GM06990 (cell line): ENCODE measurements at places on chromosomes 11 and 22.

DNA sequence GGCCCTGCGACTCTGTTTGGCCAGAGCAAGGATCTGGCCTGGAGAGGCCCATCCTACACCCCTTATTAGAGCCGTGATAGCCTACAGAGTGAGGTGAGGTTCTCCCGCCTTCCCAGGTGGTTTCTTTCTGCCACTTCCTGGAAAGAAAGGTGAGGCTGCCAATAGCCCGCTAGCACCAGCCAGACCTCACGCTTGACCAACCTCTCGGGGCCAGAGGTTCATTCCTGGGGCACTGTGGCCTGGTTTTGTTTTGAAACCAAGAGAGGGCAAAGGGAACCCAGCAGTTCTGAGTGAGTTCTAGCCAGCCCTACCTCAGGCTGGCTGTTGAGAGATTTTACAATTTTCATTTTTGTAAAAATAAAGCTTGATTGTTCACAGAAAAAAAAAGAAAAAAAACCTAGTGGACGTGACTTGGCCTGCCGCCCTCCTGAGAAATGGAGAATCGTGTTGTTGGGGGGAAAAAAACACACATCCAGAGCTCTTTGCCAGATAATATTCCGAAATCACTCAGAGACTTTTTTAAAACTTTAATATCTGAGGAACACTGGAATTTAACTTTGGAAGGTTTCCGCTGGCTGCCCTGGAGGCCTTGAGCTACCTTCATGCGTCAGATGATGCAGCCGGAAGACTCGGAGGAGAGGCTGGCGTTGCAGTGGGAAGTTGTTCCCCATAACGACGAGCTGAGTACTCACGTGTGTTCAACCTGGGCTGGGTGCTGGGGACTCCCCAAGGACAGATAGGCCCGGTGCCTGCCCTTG lies 84.5 kb downstream of the BCR start:
- no peak for DNase-seq

DNA sequence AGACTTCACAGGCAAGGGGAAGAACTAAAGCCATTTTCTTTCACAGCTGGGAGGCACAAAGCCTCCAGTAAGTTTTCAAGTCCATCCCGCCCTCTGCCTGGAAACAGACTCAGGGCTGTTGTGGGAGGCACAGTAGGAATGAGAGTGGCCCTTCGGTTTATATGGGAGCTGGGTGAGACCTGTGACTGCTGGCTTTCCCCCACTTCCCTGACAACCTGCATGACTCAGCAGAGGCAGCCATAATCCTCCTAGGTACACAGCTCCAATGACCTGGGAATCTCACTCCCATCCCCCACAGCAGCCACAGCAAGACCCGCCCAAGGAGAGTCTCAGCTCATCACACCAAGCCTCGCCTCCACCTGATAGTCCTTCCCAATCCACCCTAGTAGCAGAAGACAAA lies 12.1 kb upstream of the TMEM45B start:
- DNase-seq = no peak

- no peak for DNase-seq
Observed at GRCh38 chr11:11148104-11148509, 204.9 kb downstream of the CSNK2A3 start.

- DNase-seq = peak; percentile 47
Observed at GRCh38 chr22:43945632-43946383, 9.4 kb upstream of the SAMM50 start.

DNA sequence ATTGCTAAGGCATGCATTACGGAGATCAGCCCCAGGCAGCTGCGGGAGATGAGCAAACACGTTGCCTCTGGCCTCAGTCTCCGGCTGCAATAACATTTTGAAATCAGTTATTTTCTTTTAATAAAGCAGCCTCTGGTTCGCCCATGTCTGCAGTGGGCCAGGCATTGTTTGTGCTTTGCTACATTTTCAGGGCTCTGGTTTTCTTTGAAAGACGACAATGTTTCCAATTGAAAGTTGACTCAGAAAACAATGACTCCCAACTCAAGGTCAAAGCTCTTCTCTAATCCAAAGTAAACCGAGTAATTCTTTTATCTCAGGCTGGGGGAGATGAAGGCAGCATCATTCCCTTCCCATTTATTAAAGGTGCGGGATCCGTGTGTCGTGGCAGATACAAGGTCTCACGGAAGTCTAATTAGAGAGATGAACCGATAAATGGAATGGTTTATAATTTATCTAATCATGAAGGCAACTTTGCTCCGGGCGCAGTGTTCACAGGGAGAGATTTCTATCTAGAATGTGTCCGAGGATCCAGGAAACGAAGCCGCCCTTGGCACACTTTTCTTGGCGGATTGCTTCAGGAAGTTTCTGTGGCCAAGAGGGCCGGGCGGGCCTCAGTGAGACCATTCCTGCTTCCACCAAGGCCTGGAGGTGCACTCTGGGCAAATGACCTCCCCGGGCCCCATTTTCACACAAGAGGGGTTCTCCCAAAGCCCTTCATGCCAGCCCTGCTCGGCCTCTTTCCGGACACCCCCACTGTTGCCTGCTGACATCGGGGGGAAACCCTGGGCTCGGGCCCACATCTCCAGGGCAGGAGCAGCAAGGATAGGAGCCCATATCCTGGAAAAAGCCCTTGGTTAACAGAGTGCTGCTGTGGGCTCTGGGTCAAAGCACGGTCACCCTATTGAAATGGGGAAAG lies 811.4 kb downstream of the BRD1 start:
- DNase-seq = no peak
